Activated CD4-positive, alpha-beta T cell treated with anti-CD3 and anti-CD28 coated beads, Interleukin-2, amount 10 ng/mL, durations not matched to agents 24 days and 14 days (primary cell): ENCODE measurements at places on chromosomes 7 and 10. TPM values are rescaled to one million over a fixed set of nuclear protein-coding genes. Genes with fewer than 3 reads are reported as not detected.

- peak; percentile 63 for DNase-seq
- H3K27me3 ChIP-seq, result peaks cover 5% of the 10 kb centered on the region
- peaks cover 16% of the 10 kb centered on the region for H3K4me1 ChIP-seq
- no peaks in the 10 kb centered on the region for H3K36me3 ChIP-seq
Measured at GRCh38 chr10:49649936-49650723, 29.3 kb upstream of the C10orf53 start.

GRCh38 chr10:23408330-23408976 lies 30.4 kb upstream of the OTUD1 start:
- H3K27me3 ChIP-seq, result no peaks in the 10 kb centered on the region
- H3K27ac ChIP-seq, result no peak overlapping the region
- H3K36me3 ChIP-seq, result no peaks in the 10 kb centered on the region
- DNase-seq, result no peak
- no peak overlapping the region for H3K4me3 ChIP-seq

DNA sequence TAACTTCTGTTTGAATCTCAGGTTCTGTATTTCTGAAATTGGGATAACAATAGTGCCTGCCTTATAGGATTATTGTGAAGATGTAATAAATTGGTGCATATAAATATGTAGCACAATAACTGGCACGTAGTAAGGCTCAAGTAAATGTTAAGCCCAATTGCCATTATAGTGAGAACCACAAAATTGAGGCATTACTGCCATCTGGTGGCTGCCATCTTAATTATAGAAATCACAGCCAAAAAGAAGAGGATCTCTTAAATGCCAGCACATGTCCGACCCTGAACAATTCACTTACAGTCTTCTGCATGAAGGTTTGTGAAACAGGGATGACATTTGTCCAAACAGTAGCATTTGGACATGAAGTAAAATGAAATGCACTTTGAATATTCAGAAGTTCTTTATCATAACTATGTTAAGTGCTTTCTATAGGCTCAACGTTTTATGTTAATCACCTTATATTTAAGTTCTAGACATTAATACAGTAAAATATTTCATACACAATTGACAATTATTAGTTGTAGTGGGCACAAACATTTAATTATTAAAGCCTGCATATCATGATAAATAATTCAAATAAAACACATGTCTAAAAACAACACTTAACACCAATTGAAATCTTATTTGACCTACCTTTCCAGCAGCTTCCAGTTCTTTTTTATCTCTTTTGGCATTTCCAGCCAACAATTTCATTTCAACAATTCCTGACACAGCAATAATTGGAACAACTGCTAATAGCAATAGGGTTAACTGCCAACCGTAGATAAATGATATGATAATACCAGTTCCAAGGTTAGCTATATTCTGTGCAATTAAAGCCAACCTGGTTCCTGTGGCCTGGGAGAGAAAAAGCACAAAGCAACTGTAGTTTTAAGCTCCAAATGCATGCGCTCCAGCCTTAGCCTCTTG lies 58.5 kb downstream of the ABCB4 start:
- H3K36me3 ChIP-seq, result no peaks in the 10 kb centered on the region
- no peak overlapping the region for H3K4me3 ChIP-seq
- H3K27ac ChIP-seq, result no peak overlapping the region
- no peaks in the 10 kb centered on the region for H3K4me1 ChIP-seq
- DNase-seq, result peak; percentile 91

GRCh38 chr10:89171996-89172395 lies 35.1 kb downstream of the CH25H start:
- DNase-seq, result no peak
- H3K27ac ChIP-seq, result no peak overlapping the region

DNA sequence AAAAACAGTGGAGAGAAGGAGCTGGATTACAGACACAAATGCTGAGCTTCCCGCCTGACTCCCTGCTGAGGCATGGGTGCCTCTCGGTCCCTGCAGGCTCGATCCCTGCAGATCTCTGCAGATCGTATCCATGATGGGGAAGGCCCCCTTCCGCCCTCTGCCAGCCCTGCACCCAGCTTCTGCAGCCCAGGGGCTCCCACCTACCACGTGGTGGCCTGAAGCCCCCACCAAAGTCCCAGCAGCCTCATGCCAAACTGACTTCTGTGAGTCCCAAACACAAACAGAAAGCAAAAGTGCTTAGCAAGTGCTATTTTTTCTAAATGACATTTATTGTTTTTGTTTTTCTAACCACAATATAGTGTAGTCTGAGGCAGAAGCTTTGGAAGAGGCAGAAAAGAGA lies 127.1 kb upstream of the CHST15 start:
- DNase-seq, result peak; percentile 63
- H3K36me3 ChIP-seq, result no peaks in the 10 kb centered on the region

GRCh38 chr7:23226844-23227450 lies 19.6 kb upstream of the GPNMB start:
- H3K27me3 ChIP-seq, result peaks cover 12% of the 10 kb centered on the region
- no peak overlapping the region for H3K27ac ChIP-seq
- H3K36me3 ChIP-seq, result no peaks in the 10 kb centered on the region
- no peak overlapping the region for H3K4me3 ChIP-seq

- H3K36me3 ChIP-seq, result no peaks in the 10 kb centered on the region
- no peak overlapping the region for H3K27ac ChIP-seq
- no peak overlapping the region for H3K4me3 ChIP-seq
- no peaks in the 10 kb centered on the region for H3K4me1 ChIP-seq
Measured at GRCh38 chr10:76711222-76711997, 926.2 kb downstream of the KCNMA1 start.

GRCh38 chr10:126716366-126716765 lies 45.9 kb upstream of the C10orf90 start:
- H3K27ac ChIP-seq, result no peak overlapping the region
- no peak overlapping the region for H3K4me3 ChIP-seq
- H3K27me3 ChIP-seq, result no peaks in the 10 kb centered on the region
- no peak for DNase-seq

- no peaks in the 10 kb centered on the region for H3K36me3 ChIP-seq
- DNase-seq, result no peak
- no peak overlapping the region for H3K27ac ChIP-seq
- no peak overlapping the region for H3K4me3 ChIP-seq
- H3K4me1 ChIP-seq, result no peaks in the 10 kb centered on the region
Measured at GRCh38 chr10:97887399-97887798, 37.8 kb downstream of the GOLGA7B start.

VAX1 gene
- not detected in 2 replicates for total RNA-seq

- no peaks in the 10 kb centered on the region for H3K4me1 ChIP-seq
- peaks cover 4% of the 10 kb centered on the region for H3K27me3 ChIP-seq
- no peaks in the 10 kb centered on the region for H3K36me3 ChIP-seq
- H3K4me3 ChIP-seq, result no peak overlapping the region
- peak; percentile 91 for DNase-seq
- H3K27ac ChIP-seq, result no peak overlapping the region
Measured at GRCh38 chr10:78657163-78657861, 411.5 kb upstream of the ZMIZ1 start.

GRCh38 chr7:87926581-87927461 lies 7.2 kb upstream of the ADAM22 start:
- DNase-seq, result no peak
- no peaks in the 10 kb centered on the region for H3K36me3 ChIP-seq
- H3K27me3 ChIP-seq, result peaks cover 36% of the 10 kb centered on the region
- no peak overlapping the region for H3K27ac ChIP-seq
- no peak overlapping the region for H3K4me3 ChIP-seq

CLRN3 gene
- total RNA-seq, result not detected in 2 replicates

DNA sequence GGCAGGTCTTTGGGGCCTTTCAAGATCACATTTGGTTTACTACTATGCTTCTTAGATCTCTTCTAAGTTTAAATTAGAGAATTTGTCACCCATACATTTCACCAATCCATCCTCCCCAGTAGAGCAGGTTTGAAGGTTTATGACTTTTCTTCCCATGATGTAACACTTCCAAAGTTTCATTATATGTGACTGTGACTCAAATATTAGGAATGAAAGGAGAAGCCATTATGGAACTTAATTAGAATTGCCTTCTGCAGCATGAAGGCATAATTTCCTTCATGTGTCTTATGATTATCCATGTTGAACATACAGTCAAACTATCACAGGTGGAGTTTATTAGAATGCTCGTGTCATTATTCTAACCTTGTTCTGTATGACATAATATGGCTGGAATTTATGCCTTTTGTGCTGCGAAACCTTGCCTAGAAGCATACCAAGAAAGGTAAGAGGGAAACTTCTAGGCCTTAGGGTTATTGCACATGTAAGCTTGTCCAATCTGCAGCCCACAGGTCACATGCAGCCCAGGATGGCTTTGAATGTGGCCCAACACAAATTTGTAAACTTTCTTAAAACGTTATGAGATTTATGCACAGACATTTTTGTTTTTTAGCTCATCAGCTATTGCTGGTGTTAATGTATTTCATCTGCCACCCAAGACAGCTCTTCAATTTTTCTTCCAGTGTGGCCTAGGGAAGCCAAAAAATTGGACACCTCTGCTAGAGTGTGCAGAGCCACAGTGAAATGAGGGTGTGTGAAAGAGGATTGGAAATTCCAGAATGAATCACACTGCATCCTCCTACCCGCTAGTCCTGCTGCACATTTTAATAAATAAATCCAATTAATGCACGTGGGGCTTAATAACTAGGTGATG lies 133.6 kb downstream of the TMEM26 start:
- H3K4me1 ChIP-seq, result no peaks in the 10 kb centered on the region
- no peak overlapping the region for H3K4me3 ChIP-seq
- peaks cover 4% of the 10 kb centered on the region for H3K27me3 ChIP-seq

GRCh38 chr7:108146070-108146842 lies 16.1 kb upstream of the LAMB4 start:
- H3K27ac ChIP-seq, result no peak overlapping the region
- no peak overlapping the region for H3K4me3 ChIP-seq
- H3K27me3 ChIP-seq, result peaks cover 15% of the 10 kb centered on the region
- peak; percentile 87 for DNase-seq
- H3K36me3 ChIP-seq, result no peaks in the 10 kb centered on the region

DNA sequence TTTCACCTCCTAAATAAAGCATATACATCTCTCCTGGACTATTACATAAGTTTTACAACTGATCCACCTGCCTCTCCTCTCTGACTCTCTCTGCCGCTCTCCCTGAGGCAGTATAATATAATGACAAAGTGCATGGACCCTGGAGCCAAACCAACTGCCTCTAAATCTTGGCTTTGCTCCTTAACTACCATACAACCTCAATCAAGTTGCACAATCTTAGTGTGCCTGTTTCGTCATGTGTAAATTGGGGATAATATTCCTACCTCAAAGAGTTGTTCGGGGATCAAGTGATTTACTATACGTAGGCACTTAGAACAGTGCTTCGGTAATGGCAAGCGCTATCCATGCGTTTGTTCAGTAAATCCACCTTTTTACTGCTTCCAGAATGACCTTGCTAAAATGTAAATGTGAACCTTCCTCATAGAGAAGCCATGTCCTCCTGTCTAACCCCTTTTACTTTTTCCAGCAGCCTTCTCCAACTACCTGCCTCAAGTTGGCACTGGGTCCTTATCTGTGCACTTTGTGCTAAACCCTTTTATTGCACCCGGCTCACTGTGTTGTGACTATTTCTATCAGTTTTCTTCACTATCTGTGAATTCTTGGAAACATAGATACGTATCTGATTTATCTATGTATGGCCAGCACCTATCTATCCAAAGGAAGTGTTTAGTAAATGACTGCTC lies 30.6 kb upstream of the DLD start:
- H3K36me3 ChIP-seq, result no peaks in the 10 kb centered on the region
- peaks cover 28% of the 10 kb centered on the region for H3K4me1 ChIP-seq
- no peak overlapping the region for H3K4me3 ChIP-seq
- no peaks in the 10 kb centered on the region for H3K27me3 ChIP-seq
- no peak for DNase-seq
- peak overlapping the region; percentile 1 for H3K27ac ChIP-seq

DNA sequence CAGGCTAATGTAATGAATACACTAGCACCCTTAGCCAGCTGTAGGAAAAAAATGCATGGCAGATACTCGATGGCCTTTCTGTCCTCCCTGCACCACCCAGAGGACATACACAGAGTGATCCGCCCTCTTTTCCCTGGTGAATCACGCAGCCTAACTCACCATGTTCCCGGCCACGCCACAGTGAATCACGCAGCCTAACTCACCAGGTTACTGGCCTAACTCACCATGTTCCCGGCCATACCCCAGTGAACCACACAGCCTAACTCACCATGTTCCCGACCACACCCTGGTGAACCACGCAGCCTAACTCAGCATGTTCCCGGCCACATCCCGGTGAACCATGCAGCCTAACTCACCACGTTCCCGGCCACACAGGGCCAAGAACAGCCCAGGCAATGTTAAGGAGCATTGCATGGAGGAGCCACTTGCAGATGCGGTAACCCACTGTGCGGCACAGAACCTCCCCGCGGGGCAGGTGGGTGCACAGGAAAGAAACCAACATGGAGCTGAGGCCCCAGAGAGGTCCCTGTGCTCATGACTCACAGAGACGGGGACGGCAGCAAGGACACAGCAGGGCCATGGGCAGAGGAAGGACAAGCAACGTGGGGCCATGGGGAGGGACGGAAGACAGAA lies 508.5 kb downstream of the DNAJB6 start:
- no peak overlapping the region for H3K4me3 ChIP-seq
- no peaks in the 10 kb centered on the region for H3K4me1 ChIP-seq
- no peak overlapping the region for H3K27ac ChIP-seq
- no peak for DNase-seq

SLC29A4 gene
- 1.1 and 1.8 TPM in 2 replicates for total RNA-seq

GRCh38 chr10:34931216-34931615 lies 116.1 kb upstream of the PARD3 start:
- H3K4me3 ChIP-seq, result no peak overlapping the region
- no peak for DNase-seq
- H3K27ac ChIP-seq, result no peak overlapping the region
- peaks cover 1% of the 10 kb centered on the region for H3K27me3 ChIP-seq
- no peaks in the 10 kb centered on the region for H3K36me3 ChIP-seq
- no peaks in the 10 kb centered on the region for H3K4me1 ChIP-seq

- no peak overlapping the region for H3K4me3 ChIP-seq
- H3K4me1 ChIP-seq, result peaks cover 6% of the 10 kb centered on the region
- H3K27ac ChIP-seq, result no peak overlapping the region
Measured at GRCh38 chr10:16470747-16471146, 33.9 kb downstream of the PTER start.

GRCh38 chr7:157830331-157830730 lies 493.5 kb downstream of the DNAJB6 start:
- no peak for DNase-seq
- no peak overlapping the region for H3K27ac ChIP-seq
- no peak overlapping the region for H3K4me3 ChIP-seq
- H3K4me1 ChIP-seq, result peaks cover 10% of the 10 kb centered on the region
- peaks cover 1% of the 10 kb centered on the region for H3K27me3 ChIP-seq
- no peaks in the 10 kb centered on the region for H3K36me3 ChIP-seq
